ENCODE measurements at places on chromosomes 11 and 22. TPM values are rescaled to one million over a fixed set of nuclear protein-coding genes. Genes with fewer than 3 reads are reported as not detected.

DNA sequence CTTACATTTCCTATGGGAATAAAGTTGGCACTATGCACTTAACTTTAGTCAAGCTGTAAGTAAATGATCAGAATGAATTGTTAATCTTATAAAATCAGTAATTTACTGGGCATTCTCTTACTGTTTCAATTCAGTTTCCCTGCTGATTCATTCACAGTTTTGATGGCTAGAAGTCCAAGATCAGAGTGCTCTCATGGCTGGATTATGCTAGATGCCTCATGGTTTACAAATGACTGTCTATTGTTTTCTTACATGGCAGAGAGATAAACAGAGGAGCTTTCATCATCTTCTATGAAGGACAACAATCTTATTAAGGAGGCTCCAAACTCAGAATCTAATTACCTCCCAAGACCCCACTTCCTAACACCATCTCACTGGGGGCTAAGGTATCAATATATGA is 135.1 kb upstream of the CARD18 start:
- DNase-seq, result no peak

GRCh38 chr11:93541884-93542810 is 1.0 kb downstream of the SMCO4 start:
- DNase-seq, result no peak

- no peak for DNase-seq
Observed at GRCh38 chr11:103946793-103947545, 89.5 kb upstream of the DDI1 start.

DNA sequence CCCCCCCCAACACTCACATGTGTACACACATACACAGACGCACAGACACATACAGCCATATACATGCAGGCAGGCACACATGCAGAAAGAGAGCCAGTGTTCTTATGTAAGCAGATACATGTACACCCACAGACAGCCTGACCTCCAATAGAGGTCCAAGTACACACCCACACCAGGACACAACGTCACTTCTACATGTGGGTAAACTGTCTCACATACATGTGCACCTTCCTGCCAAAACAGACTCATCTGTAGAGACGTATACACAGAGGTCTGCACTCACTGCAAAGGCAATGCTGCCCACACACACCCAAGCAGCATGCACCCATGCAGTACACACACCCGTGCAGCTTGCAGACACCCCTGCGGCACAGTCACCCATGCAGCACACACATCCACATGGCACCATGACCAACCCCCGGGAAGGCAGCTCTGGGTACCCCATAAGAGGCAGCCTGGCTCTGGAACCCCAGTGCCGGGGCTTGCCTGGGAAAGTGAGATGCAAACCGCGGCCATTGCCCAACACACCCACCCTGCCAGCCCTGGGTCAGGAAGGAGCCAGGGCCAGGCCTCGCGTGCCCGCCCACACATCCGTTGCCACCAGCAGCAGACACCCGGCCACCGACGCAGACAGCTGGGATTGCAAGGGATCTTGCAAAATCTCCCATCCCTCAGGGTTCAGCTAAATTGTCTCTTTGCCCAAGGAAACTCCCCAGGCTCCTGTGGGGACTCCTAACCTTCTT is 10.1 kb downstream of the CASTOR1 start:
- DNase-seq, result no peak

DNA sequence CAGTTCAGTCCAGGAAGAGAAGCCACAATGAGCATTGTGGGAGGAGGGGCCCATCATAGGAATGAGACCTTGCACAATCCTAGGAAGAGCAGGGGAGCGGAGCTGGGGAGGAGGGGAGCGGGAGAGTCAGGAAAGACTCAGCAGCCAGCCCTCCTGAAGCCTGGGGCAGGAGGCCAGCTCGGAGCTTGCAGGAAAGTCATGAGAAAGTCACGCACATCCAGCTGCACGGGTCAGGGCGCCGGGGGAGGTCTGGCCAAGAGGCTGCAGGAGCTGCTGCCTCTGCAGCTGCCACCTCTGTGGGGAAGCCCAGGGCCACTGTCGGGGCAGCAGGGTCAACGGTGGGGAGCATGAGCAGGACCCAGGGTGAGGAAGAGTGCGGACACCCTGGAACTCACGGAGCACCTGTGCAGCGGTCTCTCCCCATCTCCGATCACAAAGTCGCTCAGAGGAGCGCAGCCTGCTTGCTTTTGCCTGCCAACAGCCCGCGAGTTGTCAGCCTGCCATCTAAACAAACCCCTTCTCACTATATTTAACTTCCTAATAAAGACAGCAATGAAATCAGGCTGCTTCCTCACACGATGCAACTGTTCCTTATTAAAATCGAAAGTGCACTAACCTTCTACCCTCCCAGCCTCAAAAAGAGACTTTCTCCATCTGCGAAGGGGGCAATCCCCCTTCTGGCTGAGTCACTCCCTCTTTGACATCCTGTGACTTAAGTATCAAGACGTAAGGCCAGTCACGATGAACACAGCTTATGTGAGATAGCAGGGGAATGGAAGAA is 52.9 kb upstream of the RTL6 start:
- peak; percentile 87 for DNase-seq

DNA sequence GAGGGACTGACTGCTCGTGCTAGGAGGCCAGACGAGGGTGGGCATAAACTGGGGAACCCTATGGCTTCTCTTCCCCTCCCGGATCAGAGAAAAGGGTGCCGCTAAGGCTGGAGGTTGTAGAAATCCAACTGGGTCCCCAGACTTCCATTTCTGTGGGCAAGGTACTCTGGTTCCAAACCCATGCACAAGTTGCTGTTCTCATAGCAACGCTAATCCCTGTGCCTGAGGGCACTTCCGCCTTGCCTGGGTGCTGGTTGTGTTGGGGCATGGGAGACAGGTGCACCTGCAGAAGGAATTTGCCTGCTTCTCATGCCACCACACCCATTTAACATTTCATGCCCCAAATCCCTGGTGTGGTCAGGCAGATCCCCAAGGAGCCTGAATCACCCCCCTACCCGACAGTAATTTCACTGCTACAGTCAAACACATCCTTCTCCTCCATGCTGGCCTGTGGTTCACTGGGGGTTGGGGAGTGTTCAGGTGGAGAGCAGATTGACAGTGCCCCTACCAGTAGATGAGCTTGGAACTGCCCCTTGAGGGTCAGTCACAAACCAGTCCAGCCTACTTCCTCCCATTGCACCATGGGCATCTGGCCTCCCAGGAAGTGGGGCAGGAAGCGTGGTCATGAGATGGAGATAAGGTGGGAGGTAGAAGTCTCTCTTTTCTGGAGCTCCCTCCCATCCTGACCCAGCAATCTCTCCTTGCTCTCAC is 1.2 kb downstream of the C2CD2L start:
- DNase-seq, result peak; percentile 33

GRCh38 chr11:122656631-122657101 is 1.1 kb downstream of the UBASH3B start:
- no peak for DNase-seq

DNA sequence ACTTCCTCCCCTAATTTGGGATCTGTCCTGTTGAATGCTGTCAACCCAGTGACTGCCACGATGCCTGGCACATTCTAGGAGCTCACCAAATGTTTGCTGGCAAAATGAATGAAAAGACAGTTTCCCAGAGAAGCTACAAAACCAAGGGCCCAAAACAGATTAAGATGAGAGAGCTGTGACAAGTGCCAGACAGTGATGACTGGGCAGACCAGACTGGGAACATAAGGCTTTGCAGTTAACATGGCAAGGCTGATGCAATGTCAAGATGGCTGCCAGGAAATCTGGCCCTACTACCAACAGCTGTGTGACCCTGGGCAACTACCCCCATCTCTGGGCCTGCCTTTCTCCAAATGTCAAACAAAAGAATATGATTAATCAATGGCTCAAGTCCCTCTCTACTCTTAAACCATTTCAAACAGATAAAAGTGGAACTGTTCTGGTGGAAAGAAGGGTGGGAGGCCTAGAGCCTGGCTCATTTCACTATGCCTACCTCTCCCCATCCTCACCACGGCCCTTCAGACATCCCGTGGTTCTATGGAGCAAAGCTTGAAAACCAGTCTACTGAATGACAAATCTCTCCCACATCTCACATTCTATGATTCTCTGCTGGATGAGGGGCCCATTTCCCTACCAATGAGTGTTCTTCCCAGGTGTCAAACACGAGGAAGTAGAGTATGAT is 12.8 kb downstream of the AP1B1 start:
- no peak for DNase-seq

- DNase-seq, result no peak
Observed at GRCh38 chr11:36450110-36450572, 59.9 kb downstream of the TRAF6 start.

- no peak for DNase-seq
Observed at GRCh38 chr11:125935056-125935455, 10.8 kb upstream of the VSIG10L2 start.

DNA sequence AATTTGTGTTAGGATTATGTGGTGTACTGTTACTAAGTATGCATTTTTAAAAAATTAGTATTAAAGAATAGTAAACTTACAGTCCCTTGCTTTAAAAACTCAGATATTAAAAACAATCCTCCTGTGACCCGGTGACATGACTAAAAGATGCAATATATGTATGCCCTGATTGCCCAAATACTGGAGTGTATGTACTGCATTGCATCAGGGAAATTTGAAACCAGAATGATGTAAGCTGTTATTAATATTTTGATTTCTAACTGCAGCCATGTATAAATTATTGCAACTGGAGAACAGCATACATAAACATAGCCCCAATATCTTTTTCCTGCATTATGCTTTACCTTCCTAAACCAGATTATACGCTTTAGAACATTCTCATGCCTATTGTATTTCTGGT is 3.7 kb upstream of the HSPA8 start:
- no peak for DNase-seq

GRCh38 chr11:74427384-74427886 is 29.2 kb upstream of the PGM2L1 start:
- no peak for DNase-seq

DNA sequence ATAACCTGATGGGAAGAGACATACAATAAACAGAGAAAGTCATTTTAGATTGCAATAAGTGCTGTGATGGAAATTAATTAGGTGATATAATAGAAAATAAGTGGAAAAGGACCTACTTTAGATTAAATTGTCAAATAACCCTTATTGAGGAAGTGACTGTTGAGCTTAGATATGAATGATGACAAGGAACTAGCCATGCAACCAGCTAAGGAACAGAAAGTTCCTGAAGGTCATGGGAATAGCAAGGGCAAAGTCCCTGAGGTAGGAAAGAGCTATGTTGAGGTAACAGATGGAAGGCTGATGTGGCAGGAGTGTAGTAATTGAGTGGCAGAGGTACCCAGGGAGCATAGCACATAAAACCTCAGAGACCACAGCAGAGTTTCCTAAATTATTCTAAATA is 135.2 kb downstream of the WNT11 start:
- no peak for DNase-seq

DNA sequence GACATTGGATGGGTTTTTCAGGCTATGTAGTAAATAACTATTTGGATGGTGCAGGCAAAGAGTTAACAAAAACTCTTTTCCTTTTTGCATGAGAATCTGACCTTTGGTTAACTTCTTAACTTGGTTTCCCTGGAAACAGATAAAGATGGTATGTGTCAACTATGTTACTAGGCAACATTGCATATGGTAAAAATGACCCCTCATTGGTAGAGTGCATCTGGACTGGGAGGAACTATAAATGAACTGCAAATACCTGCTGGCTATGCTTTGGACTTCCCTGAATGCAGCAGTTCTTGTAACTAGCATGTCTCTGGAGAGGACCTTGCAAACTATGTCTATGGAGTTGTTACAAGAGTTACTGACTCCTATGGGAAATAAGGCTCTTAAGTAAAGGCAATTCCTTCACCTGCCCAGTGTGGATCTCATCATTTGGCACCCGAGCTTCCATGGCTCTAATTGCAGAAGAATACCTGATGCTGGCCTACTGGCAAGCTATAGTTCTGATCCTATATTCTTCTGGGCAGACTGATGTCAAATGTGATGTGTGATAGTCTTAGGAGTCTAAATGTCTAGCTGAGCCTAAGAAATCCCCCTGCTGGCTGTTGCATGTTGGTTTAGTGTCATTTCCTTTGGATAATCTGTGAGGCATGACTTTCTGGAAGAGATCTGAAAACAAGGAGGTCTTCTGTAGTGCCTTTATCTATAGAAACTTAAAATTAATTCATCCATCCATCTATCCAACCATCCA is 126.7 kb upstream of the MTMR2 start:
- no peak for DNase-seq

DNA sequence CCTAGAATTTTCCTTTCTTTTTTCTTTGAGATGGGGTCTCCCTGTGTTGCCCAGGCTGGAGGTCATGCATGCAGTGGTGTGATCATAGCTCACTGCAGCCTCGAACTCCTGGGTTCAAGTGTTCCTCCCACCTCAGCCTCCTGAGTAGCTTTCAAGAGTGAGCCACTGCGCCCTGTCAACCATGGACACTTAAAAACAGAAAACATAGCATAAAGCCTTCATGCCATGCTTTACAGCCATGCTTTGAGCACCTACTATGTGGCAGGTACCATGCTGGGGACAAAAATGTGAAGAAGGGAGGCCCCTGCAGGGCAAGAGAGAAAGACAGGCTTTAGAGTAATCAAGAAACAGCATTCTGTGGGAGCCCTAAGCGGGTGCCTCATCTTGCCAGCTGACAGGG is 13.7 kb upstream of the GNB1L start:
- no peak for DNase-seq

- DNase-seq, result no peak
Observed at GRCh38 chr11:86230179-86230804, 14.3 kb upstream of the EED start.

DNA sequence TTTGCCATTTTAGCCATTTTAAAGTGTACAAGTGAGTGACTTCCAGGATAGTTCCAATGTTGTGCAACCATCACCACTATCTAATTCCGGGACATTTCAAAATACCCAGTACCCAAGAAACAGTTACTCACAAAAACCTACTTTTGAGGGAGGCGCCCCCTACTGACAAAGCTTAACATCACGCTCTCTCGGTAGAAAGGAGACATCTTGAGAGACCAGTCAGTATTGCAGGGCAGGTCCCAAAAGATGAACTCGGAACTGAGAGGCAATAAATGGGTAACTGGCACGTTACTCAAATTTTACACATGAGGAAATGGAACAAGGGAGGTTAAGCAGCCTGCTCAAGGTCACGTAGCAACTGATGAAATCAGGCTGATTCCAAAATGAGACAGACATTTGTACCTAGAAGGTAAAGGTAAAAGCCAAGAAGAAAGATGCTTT is 50.0 kb upstream of the POU2AF1 start:
- no peak for DNase-seq

GRCh38 chr22:43292630-43293018 is 50.5 kb downstream of the SCUBE1 start:
- no peak for DNase-seq

GRCh38 chr11:75352588-75353206 is 1.2 kb upstream of the ARRB1 start:
- no peak for DNase-seq

Gene SHISA8
- total RNA-seq, result not detected

Gene GRK3
- total RNA-seq, result 53.4 TPM

Gene GSTT2B
- 3.8 TPM for total RNA-seq

Gene OR2AG2
- total RNA-seq, result 0.06 TPM

Gene OR52I2
- total RNA-seq, result not detected

Gene CLCF1
- total RNA-seq, result 7.7 TPM

Gene HTR3B
- total RNA-seq, result not detected

Gene MRGPRE
- total RNA-seq, result not detected

Gene SERHL2
- 1.00 TPM for total RNA-seq

Gene LRRC74B
- total RNA-seq, result not detected

Gene APOBEC3B
- total RNA-seq, result 0.58 TPM
